ENCODE measurements at places on chromosomes 11 and 22.

GRCh38 chr22:20160041-20160440 lies 9.2 kb upstream of the CCDC188 start:
- no peak for DNase-seq

DNA sequence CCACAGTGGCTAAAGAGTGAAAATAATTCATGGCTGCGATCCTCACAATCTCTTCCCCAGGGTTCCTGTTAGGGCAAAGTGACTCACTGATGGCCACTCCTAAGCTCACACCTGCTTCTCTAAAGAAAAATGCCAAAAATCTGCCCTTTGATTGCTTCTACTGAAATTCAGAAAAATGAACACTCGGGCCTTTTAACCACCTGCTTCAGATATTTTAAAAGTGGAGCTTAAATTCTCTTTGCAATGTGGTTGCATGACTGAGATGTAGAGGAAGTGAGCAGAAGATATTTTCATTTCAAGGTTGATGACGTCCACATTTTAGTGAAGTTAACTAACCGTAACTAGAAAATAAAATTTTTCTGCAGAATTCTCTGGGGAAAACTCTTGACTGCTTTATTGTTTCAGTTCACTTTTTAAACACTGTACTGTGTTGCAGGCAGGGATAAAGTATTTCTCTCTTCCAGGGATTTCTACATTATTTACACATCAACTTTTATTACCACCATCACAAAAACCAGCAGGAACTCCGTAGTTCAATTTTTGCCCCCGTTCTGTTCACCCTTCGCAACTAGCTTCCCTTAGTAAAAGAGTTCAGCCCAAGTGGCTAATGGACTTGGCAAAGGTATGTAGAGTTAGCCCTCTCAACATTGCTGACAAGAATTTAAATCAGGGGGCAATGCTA lies 8.5 kb downstream of the RAB30 start:
- peak; percentile 34 for DNase-seq

- DNase-seq, result no peak
These were observed 869 bp downstream of the FAM83F start for GRCh38 chr22:39995393-39996252.

- no peak for DNase-seq
These were observed 10.6 kb downstream of the TBC1D22A start for GRCh38 chr22:46773076-46773475.

- no peak for DNase-seq
These were observed 20.8 kb upstream of the TSKU start for GRCh38 chr11:76762356-76762752.

DNA sequence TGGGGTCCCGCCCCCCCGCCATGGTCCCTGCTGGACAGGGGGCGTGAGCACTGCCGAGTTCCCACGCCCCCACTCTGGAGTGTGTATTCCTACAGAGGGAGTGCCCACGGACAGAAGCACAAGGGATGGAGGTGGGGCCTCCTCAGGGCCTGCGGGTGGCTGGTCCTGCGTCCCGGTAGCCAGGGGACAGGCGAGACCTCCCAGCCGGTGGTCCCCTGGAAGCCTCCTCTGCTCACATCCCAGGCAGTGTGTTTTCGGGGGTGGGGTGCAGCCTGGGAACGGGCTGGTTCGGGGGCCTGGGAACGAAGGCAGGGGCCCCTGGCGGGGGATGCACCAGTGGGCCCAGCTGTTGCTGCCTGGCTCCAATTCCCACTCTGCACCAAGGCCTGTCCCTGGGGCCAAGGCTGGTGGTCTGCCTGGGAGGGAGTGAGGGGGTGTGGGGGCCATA lies 16.1 kb downstream of the GP1BB start:
- DNase-seq, result no peak

DNA sequence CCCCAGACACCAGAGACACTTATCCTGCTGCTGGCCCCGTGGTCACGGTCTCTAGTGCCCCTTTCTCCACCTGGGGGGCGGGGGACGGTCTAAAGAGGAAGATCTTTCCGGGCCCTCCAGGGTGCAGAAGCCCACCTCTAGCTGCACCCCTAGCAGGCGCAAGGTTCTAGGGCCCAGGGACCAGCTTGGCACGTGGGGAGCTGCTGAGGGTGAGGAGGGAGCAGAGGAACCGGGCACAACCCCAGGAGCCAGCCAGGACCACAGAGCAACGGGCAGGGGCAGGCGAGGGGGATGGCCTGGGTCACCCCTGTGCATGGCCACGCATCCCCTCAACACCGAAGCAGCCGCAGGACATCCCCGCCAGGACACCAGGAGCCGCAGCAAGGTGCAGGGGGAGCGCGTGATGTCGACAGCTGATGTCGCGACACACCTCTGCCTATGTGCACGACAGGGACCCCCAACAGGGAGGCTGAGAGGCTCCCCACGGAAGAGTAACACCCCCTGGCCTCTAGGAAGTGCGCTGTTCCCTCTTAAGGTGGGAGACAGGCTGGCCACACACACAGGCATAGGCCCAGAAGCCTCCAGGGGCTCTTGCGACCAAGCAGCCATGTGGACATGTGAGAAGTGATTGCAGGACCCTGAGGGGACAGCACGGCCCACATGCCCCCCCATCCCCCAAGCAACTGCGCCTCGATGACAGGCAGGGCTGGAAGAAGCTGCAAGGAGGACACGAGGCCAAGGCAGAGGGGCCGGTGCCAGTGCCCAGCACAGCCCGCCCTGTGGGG lies 5.1 kb downstream of the LRFN4 start:
- no peak for DNase-seq
